RWPE2 (cell line): ENCODE measurements at places on chromosomes 7 and 10.

DNA sequence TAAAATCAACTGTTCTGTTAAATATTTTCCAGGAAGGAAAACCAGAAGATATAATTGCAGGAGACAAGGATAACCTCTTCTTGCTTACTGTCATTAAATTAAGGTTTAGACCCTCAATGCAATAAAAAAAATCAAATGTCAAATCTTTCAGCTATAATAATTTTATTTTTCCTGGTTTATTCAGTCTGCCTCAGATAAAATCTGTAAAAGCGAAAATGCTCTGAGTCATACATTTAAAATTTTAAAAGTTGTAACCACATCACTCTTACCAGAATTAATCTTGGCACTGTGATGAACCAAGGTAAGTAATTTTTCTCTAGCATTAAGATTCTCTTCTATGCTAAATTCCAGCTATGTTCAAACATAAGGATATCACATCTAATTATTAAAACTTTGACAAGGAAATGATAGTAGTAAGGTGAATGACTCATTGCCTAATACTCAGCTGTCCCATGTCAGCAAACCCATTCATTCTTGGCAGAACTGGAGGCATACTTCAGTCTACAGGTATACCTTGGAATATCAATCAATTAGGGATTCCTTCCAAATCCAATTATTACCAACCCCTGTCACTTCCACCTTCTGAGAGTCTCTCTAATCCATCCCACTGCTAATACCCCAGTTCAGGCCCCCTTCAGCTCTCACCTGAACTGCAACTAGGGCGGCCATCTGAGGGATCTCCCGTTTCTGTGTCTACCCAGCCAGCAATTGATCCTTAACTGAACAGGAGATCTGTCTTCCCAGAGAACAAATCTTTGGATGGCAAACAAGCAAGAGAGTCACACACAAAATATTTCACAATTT is 434.1 kb downstream of the GRM8 start:
- no peaks in the 10 kb centered on the region for H3K36me3 ChIP-seq
- no peaks in the 10 kb centered on the region for H3K4me1 ChIP-seq
- H3K27ac ChIP-seq, result no peak overlapping the region
- DNase-seq, result no peak
- H3K4me3 ChIP-seq, result no peak overlapping the region
- H3K27me3 ChIP-seq, result peaks cover 10% of the 10 kb centered on the region

DNA sequence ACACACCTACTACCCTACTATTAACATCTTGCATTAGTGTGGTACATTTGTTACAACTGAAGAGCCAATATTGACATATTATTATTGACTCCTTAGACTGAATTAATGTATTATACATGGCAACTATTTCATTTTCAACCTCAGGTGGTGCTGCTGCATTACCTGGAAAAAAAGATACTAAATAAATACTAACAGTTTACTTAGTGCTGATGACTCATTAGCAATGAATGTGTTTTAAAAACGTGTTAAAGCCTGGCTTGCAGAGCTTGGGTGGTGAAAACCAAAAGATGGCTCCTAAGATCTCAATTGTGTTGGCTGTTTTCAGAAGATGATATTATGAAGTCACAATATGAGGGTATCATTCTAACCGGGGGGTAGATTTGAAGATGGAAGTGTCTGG is 34.8 kb downstream of the CFAP43 start:
- H3K4me3 ChIP-seq, result no peak overlapping the region
- no peak for DNase-seq

- no peaks in the 10 kb centered on the region for H3K27me3 ChIP-seq
- H3K4me1 ChIP-seq, result no peaks in the 10 kb centered on the region
- no peak overlapping the region for H3K4me3 ChIP-seq
- no peak for DNase-seq
- no peak overlapping the region for H3K27ac ChIP-seq
- H3K36me3 ChIP-seq, result no peaks in the 10 kb centered on the region
These were observed 1091.4 kb downstream of the CNTNAP2 start for GRCh38 chr7:147207988-147208387.

DNA sequence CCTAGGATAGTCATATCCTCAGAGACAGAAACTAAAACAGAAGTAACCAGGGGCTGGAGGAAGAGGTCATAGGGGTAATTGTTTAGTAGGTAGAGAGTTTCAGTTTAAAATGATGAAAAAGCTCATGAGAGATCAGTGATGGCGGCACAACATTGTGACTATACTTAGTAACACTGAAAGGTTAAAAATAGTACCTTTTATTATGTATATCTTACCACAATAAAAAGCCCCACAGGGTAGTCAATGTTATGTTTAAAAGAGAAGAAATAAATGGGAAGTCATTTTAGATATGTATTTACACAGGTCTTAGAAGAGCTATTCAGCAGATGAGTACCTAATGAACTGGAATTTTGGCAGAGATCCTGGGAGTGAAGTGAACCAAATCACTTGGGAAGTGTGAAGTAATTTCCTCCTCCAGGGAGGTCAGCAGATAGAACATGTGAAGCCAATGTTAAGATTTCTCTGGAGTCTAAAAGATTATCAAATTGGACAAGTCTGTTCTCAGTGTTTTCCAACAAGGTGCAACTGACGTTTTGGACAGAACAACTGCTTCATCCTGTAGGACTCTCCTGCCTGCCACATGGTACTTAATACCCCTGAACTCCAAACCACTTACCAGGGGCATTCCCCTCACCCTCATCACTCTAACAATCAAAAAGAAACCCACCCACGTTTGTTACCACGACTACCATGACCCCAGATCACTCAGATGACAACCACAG is 6.4 kb downstream of the CDCA7L start:
- peaks cover 50% of the 10 kb centered on the region for H3K36me3 ChIP-seq
- DNase-seq, result no peak
- H3K4me1 ChIP-seq, result peaks cover 27% of the 10 kb centered on the region
- H3K4me3 ChIP-seq, result no peak overlapping the region
- H3K27me3 ChIP-seq, result no peaks in the 10 kb centered on the region

DNA sequence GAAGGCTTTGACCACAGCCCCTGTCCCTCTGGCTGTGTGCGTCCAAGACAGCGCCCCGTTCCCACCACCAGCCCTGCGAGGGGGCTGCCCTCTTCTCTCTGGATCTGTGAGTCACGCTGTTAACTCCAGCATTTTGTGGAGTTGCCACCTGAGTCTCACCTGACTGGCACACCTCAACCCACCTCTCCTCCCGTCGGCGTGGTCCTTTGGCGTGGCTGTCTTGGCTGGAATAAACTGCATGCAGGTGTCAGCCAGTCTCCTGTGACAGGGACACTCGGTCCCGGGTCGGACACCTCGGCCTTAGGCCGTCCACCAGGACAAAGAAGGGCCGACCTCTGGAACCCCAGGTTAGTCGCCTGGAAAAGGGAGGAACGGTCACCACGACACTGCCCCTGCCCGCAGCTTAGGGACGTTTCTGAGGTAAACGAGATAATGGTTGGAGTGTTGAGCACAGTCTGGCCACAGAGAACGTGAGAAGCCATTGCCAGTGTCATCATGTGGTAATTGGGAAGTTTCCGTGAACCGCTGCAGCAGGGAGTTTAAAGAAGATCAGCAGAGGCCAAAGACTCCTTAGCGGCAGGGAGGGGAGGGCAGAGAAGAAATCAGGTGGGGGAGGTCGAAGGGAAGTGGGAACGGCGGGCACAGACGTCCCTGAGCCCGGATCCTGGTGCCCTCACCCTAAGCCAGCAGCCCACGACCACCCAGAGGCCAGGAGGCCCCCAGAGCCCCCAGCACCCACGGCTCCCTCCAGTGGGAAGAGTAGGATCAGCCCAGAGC is 73.6 kb upstream of the FAM20C start:
- DNase-seq, result no peak
- H3K4me1 ChIP-seq, result no peaks in the 10 kb centered on the region
- no peak overlapping the region for H3K4me3 ChIP-seq

- no peak for DNase-seq
- H3K4me1 ChIP-seq, result peaks cover 14% of the 10 kb centered on the region
- H3K27me3 ChIP-seq, result no peaks in the 10 kb centered on the region
- H3K36me3 ChIP-seq, result no peaks in the 10 kb centered on the region; the same call in 1 of the 2 replicates
- peak overlapping the region; percentile 35 for H3K27ac ChIP-seq
These were observed 28.5 kb downstream of the NUDT1 start for GRCh38 chr7:2270495-2270894.

DNA sequence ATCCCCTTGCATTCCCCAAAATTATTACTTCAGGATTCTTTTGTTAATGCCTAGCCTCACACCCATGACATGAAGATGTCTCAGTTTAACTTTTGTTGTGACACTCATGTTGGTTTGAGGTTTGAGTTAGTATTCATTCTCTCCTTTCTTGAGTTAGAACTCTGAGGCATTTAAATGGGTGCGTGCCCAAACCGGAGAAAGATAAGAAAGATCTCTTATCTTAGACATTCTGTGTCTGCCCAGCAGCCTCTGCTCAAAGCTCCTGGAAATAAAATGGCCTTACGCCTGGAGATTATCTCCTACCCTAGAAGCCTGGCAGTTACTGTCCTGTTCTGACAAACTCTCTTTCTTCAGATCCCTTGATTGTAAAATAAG is 26.3 kb downstream of the WBP1L start:
- no peak for DNase-seq
- peaks cover 41% of the 10 kb centered on the region for H3K4me1 ChIP-seq
- no peaks in the 10 kb centered on the region for H3K27me3 ChIP-seq

DNA sequence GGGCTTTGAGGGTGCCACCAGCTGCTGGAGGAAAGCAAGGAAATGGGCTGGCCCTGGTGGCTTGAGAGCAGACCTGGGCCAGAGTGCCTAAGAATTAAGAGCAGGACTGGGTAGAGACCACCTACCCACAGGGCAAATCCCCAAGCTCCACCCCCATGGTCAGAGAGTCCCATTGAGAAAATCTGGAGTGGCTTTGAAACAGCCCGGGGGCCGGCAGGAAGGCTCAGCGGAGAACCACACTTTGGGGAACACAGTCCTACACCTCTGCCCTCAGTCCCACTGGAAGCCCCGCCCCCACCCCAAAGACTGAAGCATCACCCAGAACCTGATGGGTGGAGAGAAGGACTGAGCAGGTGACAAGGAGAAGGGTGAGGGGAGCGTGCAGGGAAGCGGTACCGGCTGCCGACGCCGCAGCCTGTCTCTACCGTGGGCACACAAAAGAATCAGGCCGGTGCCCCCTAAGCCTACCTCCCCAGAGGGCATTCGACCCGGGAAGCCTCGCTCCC is 3.6 kb downstream of the SMARCD3 start:
- no peak overlapping the region for H3K27ac ChIP-seq
- no peaks in the 10 kb centered on the region for H3K4me1 ChIP-seq
- no peaks in the 10 kb centered on the region for H3K36me3 ChIP-seq

DNA sequence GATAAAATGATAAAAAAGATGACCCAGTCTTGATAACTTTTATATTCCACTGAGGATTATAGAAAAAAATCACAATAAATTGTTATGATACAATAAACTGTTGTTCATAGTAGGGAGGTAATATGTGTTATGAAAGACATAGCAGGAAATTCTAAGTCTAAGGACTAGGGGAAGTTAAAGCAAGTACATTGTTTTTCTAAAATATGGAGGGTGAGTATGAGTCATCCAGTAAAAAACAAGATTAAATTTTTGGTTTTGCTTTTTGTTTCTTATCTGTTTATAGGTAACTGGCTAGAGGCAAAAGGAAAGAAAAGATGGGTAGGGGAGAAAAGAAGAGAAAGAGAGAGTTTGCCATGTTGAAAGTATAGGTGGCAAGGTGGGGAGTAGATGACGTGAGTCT is 188.4 kb downstream of the POLR1F start:
- no peaks in the 10 kb centered on the region for H3K36me3 ChIP-seq
- no peak overlapping the region for H3K27ac ChIP-seq
- DNase-seq, result no peak
- H3K27me3 ChIP-seq, result no peaks in the 10 kb centered on the region
- no peak overlapping the region for H3K4me3 ChIP-seq
- peaks cover 29% of the 10 kb centered on the region for H3K4me1 ChIP-seq

GRCh38 chr7:43077732-43078391 is 34.6 kb upstream of the HECW1 start:
- no peaks in the 10 kb centered on the region for H3K36me3 ChIP-seq
- no peak overlapping the region for H3K4me3 ChIP-seq
- no peak overlapping the region for H3K27ac ChIP-seq
- no peak for DNase-seq

GRCh38 chr7:110050785-110051184 is 1040.1 kb upstream of the LRRN3 start:
- DNase-seq, result no peak
- no peak overlapping the region for H3K27ac ChIP-seq
- H3K4me3 ChIP-seq, result no peak overlapping the region
- no peaks in the 10 kb centered on the region for H3K27me3 ChIP-seq
- no peaks in the 10 kb centered on the region for H3K36me3 ChIP-seq

DNA sequence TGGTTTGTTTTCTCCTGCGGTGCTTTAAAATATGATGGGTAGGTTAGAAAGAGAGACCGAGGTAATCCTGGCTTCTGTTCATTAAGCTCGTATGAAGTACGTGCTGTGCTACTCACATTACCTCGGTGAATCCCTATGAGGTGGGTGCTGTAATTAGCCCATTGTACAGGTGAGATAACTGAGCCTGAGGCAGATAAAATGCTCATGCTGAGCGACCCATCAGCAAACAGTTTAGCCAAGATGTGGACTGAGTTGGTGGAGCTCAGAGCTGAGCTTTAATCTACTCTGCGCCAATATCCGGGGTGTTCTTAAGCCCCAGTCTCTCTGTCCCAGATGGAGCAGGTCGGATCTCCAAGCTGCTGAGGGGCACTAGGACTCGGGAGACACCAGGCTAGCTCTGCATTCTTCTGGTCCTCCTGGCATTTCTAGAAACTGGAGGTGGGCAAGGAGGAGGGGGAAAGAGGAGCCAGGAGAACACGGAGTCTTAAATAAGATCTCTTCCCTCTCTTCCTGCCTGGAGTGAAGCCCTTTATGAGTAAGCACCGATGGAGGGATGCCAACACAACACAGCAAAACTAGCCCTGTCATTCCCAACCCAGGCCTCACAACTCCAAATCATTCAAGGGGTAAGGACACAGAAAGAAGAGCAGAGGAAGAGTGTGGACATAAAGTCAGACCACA is 458.5 kb downstream of the KCNMA1 start:
- no peak overlapping the region for H3K4me3 ChIP-seq
- H3K4me1 ChIP-seq, result peaks cover 17% of the 10 kb centered on the region
- no peaks in the 10 kb centered on the region for H3K36me3 ChIP-seq
- peak overlapping the region; percentile 43 for H3K27ac ChIP-seq

DNA sequence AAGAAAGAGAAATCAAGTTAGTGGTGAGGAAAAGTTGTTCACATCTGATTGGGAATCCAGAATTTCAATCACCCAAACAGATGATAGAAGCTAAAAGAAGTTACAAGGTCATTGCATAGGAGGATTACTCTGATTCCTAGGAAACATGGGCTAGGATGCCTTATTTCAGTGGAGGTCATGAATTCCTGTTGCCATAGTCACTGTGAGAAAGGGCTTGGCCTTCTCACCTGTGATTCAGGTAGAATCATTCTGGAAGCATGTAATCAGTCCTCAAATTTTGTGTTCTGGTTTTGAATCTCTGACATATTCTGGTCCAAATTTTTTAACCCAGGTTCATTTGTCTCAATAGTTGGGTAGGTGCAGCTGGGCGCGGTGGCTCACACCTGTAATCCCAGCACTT is 4.3 kb upstream of the NUB1 start:
- H3K27ac ChIP-seq, result no peak overlapping the region
- DNase-seq, result no peak
- H3K36me3 ChIP-seq, result no peaks in the 10 kb centered on the region
- no peaks in the 10 kb centered on the region for H3K4me1 ChIP-seq
- no peak overlapping the region for H3K4me3 ChIP-seq
